ENCODE measurements at places on chromosomes 3 and 15.

DNA sequence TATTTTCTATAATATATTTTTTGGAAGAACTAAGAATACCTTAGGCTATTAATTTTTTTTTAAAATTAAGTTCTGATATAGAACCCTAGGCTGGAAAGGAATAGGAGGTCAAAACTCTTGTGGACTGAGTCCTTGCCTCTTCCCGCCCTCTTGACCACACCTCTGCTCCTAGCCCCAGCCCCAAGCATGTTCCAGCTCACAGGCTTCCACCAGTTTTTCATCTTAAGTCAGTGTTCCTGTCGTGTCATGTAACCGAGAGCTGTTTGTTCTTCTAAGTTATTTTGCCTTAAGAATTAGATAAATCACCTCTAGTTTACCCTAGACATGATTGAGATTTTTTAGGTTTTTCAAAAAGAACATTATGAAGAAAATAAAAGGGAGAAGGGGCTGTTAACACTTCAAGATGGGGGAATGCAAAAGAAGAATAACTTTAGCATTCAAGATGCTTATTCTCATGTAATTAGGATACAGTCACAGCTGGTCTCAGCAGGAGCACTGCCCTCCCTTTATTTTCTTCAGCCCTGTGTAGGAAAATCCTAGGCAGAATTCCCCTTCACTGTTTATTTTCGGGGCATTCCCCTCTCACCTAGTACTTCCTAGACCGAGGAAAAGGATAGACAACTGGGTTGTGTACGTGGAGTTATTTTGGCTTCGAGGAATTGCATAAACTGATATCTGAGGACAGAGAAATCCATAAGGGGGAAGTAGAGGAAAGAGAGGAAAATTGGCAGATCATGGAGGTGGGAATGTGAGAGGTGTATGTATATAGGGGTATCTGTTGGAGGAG is 110.2 kb downstream of the CMSS1 start:
- no peak for DNase-seq

GRCh38 chr3:15755181-15755580 is 42.6 kb downstream of the ANKRD28 start:
- DNase-seq: no peak

DNA sequence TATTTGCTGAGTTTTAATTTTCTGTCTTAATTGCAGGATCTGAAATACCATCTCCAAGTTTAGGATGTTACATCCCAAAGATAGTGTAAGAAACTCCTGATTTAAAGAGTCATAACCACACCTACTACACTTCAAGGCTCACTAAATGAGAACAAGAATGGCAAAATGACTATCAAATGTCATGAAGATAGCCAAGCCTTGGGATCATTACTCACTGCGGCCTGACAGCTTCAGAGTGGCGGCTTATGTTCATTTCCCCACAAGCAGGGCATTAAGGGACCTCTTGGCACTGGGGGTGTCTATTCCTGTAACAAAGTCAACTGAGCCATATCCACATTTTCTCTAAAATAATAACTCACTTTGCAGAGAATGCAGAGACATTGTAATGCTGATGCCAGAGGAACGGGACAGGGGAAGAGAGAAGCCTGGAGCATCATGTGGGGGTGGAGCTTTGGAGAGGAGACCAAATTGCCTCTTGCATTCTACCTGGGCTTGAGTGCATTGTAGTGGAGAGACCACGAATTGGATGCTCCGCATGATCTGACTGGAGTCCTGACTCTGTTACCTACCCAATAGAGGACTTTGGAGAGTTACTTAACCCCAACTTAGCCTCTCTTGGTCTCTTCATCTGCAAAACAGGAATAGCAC is 219.2 kb downstream of the OPA1 start:
- no peak for DNase-seq

- DNase-seq: no peak
Observed at GRCh38 chr15:96598514-96598913, 268.0 kb downstream of the NR2F2 start.

DNA sequence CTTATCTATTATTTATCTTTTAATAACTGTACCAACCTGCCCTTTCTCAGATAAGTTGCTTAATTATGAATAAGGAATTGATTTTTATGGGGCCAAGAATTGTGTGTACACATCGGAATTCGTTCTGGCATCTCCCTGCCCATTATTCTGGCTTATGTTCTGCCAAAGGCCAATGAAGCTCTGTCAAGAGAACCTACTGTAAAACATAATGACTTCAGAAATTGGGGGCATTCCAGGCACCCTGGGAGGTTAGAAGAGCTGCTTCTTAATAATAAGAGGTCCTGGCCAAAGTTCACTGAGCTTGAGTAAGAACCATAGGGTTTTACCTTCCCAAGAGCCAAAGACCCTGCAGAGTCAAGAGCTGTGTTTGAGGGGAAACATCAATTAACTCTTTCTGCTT is 261.7 kb downstream of the SLC9A9 start:
- no peak for DNase-seq

DNA sequence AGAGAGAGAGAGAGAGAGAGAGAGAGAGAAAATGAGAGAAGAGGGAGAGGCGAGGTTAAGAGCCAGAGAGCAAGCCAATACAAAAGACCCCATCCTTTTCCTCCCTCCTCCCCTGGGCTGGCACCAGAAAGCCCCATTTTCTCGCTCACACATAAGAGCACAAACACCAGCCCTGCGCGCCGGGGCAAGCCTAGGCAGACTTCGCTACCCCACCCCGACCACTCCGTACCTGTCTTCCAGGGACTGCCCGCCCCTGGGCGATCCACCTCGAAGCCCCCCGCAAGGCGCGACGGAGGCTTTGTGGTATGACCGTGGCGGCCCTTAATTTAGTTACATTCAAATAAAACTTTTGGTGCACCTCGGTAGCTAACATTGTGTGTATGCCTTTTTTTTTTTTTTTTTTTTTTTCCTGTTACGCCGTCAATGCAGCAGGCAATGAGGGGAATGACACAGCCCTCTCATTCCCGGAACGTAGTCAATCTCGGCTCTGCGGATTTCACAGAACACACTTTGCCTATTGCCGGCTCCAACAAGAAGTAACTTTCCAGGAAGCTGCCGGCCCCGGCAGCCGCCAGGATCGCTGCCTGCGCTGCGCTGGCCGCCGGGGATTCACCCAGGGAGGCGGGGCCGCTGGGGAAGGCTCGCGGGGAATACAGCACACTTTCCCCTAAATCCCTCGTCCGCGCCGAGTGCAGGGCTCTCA is 7.7 kb downstream of the BCL6 start:
- peak; percentile 35 for DNase-seq

All from activated T-cell treated with anti-CD3 and anti-CD28 coated beads for 4 hours (primary cell).